Urinary bladder (tissue), 4 donors: ENCODE measurements at places on chromosomes 12 and 14.

GRCh38 chr12:31308116-31308515, 17.8 kb downstream of the SINHCAF start:
- no peak for DNase-seq

DNA sequence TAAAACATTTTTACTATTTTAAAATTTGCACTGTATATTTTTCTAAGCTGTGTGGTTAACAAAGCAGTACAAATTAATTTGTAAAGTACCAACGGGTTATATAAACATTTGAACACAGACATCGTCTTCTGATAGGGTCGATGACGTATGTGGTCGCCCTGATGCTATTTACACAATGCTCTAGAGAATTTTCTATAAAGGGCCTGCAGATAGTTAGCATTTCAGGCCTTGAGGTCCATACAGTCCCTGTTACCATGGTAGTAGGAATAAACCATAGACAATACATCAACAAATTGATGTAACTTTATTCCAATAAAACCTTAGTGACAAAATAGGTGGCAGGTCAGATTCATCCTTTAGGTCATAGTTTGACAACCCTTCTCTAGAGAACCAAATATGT, 25.7 kb upstream of the PDZRN4 start:
- DNase-seq = no peak

DNA sequence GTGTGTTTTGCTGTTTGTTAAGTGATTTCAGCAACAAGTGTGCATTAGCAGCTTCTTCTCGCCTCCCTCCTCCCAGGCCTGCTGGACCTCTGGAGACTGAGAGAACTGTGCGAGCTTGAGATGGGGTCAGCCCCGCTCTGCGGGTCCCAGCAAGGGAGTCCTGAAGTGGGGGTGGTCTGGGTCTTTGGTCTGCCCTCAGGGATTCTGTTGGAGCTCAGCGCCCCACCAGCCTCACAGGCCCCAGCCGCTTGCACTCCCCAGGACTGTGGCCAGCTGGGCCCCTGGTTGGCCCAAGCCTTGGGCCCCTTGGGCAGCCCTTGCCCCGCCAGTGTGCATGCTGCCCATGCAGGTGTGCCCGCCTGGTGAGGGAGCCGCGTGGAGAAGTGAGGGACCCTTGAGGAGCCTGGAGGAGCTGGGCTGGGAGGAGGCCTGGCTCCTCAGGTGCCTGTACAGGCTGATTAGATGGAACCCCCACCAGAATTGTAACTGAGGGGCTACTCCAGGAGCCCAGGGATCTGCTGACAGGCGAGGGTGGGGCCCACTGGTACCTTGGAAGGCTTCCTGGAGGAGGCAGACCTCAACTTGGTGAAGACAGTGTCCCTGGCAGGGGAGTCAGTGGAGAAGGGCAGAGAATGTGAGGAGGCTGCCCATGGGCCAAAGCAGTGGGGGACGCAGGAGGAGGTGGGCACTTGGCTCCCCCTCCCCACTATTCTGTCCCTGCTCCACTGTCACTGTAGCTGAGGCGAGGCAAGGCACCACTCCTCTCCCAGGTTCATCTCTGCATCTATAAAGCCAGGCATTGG, 56.7 kb downstream of the BEGAIN start:
- no peak for DNase-seq

GRCh38 chr12:132491761-132492378, 1.9 kb downstream of the FBRSL1 start:
- no peak for DNase-seq
